ENCODE measurements at places on chromosomes 2 and 18. TPM values are rescaled to one million over a fixed set of nuclear protein-coding genes. Genes with fewer than 3 reads are reported as not detected.
A peak's percentile ranks its signal among the peaks of the same experiment; 100 is the strongest.

GRCh38 chr18:42305869-42306593, 351.0 kb downstream of the PIK3C3 start:
- no peak for DNase-seq

DNA sequence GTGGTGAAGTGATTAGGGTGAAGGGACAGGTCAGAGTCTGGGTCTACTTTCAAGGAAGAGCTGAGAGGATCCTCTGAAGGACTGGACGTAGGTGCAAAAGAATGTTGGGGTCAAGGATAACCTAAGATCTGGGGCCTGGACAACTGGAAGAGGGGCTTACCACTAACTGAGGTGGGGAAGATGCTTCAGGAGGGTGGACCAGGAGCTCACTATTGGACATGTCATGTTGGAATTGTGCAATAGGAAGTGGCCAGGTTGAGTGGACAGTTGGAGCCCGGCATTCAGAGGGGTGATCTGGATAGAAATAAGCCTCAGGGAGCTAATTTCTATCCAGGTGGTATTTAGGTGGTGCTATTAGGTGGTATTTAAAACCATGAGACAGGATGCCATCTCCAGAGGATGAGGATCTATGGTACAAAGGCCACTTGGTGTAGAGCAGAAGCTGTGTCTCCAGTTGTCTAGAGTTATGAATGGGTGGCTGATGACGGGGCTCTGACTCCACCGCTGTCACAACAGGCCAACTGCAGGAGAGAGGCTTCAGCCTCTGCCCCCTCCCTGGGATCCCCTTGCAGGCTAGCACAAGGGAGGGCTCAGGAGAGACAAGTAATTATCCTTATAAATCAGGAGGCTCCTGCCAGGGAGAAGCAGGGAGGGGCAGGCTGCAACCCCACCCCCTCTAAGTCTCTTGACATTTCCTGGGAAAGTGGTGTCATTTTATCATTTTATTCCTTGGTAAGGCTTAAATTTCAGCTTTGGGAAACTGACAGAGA, 158.0 kb downstream of the SMAD7 start:
- no peak for DNase-seq

DNA sequence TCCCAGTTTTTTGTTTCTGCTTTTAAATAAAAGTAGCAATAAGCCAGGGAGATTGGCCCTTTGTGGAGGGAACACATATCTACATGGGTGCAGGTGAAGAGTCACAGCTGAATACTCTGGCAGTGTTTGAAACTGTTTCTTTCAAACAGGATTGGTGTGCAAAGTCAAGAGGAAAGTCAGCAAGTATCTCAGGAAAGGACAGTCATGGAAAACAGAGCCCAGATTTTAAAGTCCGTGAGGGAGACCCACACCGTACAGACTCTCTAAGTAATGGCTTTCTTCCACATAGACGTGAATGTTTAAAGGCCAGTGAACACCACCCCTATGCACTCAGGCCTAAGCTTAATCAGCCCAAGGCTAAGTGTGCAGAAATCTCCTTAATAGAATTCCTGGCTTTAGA, 95.3 kb downstream of the GFPT1 start:
- no peak for DNase-seq

DNA sequence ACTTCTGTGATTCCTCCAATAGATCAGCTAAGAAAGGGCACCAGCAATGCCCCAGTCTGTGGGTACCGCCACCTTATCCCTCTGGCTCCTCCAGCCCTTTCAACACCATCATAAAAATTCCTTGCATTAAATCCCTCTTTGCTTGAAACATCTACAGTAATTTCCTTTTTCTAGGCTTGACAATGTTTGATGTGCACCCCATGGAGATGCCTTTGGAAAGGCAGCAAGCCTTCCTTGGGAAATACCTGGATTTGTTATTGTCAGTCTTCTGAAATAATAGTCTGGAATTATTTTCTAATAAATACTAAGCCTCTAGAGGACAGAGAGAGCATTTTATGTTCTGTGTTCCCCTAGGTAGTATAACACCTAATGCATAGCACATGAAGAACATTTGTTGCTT, 46.1 kb downstream of the NCKAP5 start:
- DNase-seq: no peak

GRCh38 chr2:187050409-187050998, 201.5 kb upstream of the ZSWIM2 start:
- no peak for DNase-seq

DNA sequence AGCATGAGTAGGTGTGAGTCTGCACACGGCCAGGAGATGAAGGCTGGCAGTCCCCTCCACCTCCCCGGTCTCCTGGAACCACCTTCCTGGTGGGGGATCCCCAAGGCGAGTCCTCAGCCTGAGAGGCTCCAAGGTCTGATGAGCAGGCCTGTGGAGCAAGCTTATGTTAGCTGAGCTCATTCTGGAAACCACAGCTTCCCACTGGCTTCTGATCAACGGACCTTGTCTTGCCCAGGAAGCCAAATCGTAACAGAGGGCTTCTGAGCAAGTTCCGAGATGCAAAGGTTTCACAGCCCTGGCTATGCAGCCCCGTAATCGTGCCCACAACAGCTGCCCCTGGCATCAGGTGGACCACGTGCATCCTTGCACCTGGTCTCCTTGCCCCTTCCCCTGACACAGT, 28.8 kb upstream of the GPR55 start:
- DNase-seq: no peak

GRCh38 chr2:140338795-140339194, 1558.6 kb upstream of the NXPH2 start:
- DNase-seq: no peak

GRCh38 chr18:34509879-34510586, 200.1 kb upstream of the DTNA start:
- no peak for DNase-seq

The ANKRD30BL gene
- not detected for polyA plus RNA-seq

The GALNT14 gene
- polyA plus RNA-seq: 48.0 TPM

DNA sequence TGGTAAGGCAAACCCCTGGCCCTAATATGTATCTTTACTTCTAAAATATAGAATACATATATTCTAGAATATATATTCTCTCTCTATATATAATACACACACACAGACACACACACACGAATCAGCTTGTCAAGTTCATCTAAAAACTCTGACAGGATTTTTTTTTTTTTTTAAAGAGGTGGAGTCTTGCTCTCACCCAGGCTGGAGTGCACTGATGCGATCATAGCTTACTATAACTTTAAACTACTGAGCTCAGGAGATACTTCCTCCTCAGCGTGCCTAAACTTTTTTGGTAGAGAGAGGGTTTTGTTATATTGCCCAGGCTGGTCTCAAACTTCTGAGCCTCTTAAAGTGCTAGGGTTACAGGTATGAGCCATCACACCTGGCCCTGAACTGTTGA, 45.2 kb downstream of the DOK1 start:
- no peak for DNase-seq

The POTEI gene
- polyA plus RNA-seq: not detected

DNA sequence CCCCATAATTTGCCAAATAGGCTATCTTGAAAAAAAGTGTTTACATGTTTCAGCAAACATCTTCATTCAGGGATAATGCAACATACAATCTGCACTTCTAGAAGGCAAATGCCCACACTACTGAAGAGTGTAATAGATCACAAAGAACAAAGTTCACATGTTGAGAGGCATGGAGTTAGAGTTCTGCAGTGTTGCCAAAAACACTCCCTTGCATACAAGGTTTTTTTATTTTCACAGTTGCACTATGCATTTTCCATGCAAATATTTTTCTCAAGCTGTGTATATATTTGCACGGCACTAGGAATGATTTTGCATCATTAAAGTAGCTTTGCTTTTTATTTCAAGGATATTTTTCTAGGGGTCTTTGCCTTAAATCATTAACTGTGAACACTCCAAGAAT, 409.9 kb downstream of the THSD7B start:
- DNase-seq: no peak

The STON1 gene
- polyA plus RNA-seq: 0.88 TPM

DNA sequence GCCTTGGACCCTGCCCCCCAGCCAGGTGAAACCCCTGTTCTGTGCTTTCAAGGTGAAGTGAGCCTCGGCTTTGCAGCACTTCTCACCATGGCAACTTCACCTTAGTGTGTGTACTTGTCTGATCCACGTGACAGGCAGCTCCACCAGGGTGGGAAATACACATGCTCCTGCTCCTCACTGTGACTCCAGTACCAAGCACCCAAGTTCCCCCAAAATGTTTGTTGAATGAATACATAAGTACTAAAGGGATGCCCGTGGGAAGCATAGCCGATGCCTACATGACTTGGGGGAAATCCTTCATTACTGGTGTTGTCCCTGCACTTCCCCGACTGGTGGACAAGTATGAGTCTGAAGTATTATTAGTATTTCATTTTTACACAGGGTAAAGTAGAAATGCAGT, 41.8 kb upstream of the GBX2 start:
- no peak for DNase-seq

The NTSR2 gene
- not detected for polyA plus RNA-seq

The TNFAIP6 gene
- 4.1 TPM for polyA plus RNA-seq

DNA sequence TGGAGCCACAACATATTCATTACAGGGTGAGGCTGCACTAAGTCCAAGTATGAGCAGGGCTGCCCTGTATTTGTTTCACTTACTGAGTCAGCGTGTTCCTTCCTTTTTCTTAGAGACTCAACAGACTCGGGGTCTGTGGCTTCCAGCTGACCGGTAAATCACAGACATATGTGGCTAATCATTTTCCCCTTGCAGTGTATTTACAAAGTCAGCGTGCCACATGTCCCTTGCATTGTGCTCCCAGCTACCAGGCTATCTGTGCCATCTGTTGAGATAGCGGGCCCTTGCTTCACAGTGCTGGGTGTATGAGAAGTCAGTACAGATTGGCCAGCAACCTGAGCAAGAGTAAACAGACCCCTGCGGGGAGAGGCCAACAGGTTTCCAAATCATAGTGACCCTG, 254.3 kb downstream of the LRRTM1 start:
- DNase-seq: no peak

The DDX1 gene
- polyA plus RNA-seq: 160 TPM

- DNase-seq: peak; percentile 22
These were observed 815 bp downstream of the CEBPZ start for GRCh38 chr2:37230581-37230980.

The PSME4 gene
- polyA plus RNA-seq: 31.9 TPM

GRCh38 chr2:54964816-54965215, 85.4 kb downstream of the RTN4 start:
- no peak for DNase-seq

DNA sequence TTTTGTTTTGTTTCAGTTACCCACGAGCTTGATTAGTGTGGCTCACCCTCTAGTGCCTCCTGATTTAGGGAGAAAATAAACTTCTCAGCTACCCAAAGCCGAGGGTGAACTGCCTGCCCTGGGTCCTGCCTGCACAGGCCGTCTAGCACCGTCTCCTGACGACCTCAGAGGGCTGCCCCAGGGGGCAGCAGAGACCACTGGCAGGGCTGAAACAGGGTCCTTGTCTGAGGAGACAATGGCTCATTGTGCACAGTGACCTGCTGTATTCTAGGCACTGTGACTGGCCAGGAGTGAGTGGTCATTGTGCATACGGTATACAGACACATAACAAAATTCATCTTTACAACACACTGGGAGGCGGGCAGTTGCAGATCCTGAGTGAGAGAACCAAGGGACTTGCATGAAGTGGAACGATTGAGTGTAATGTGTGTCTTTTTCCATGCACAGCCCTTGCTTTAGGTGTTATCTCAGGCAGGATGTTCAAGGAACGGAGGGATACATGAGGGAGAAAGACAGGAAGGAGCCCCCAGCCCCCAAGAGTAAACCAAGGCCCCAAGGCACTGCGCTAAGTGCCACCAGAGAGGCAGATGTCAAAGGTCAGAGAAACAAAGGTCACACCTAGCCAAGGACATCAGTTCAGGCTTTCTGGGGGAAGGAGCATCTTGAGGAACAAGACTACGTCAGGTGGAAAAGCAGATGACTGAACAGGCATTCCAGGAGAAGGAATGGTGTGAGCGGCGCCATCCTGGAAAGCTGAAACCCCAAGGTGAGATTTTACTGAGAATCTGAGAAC, 421.3 kb downstream of the LPIN1 start:
- DNase-seq: no peak

The MAB21L4 gene
- not detected for polyA plus RNA-seq
